MG63 (cell line): ENCODE measurements at places on chromosomes 11 and 22.

GRCh38 chr11:96141626-96142025 lies 201.4 kb downstream of the MAML2 start:
- no peak for DNase-seq

DNA sequence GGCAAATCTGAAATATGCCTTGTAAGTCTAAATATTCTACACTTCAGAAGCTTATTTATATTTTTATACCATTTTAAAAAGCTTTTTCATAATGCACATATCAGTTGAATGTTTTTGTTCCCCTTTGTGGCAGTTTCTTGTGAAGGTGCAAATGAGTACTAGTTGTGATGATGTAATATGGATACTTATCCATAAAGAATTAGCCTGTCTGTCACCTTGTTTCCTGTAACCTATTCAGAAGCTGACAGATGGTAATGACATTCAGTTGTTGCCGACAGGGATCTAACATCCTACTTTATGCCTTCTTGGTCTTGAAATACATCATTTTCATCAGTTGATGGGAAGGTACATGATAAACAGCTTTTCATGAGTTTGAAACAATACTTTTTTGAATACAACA lies 2.9 kb downstream of the QSER1 start:
- no peak for DNase-seq

DNA sequence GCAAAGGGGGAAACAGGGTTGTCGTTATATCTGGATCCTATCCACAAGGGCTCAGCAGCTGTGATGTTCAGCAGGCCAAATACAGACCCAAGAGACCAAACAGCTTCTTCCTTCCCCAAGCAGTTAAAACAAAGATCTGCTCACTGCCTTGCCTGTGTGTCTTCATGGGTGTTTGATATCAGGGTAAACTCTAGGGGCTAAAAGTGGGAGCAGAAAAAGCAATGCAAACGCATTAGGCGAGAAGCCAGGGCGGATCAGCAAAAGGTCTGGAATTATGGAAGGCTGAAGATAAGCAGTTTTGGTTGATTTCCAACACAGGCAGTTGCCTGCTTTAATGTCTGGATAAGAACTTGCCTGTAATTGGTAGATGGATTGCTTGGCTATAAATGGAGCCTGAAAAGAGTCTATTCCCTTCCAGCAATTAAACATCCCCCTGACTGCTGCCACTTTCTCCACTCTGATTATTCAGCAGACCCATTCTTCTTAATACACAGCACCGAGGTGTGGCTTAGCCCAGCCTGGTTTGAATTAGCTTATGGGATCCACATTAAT lies 126.3 kb downstream of the COMMD9 start:
- DNase-seq = no peak

GRCh38 chr11:10506008-10506370 lies 35.0 kb downstream of the RNF141 start:
- DNase-seq = no peak

- no peak for DNase-seq
These were observed 873 bp downstream of the OTOG start for GRCh38 chr11:17547932-17548331.

GRCh38 chr11:128462922-128463321 lies 124.4 kb downstream of the ETS1 start:
- DNase-seq = no peak

- peak; percentile 26 for DNase-seq
These were observed at the start of gene C1QTNF6 for GRCh38 chr22:37187891-37188761. Gene C1QTNF6, minus strand, starts transcription at chr22:37188247. Its CDS starts 34 bp downstream, at chr22:37188213.

DNA sequence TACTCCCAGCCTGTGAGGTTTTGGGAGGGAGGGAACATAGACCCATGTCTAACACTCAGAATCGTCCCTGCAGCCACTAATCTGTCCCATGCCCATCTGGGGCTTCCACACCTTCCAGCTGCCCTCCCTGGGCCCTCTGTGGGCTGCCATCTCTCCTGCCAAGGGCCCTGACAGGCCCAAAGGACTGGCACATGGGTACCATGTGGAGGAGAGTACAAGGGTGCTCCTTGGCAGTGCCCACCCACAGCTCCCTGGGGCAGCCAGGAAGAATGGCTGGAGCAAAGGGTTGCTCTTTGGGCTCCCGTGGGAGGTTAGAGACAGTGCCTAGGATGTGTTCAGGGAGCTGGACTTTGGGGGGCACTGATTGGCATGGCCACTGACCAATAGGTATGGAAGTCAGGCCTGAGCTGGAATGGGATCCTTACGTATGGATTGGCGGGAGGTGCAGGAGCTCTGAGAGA lies 56.8 kb downstream of the CD82 start:
- no peak for DNase-seq

- no peak for DNase-seq
These were observed 1.5 kb upstream of the PACSIN3 start for GRCh38 chr11:47187723-47188122.

DNA sequence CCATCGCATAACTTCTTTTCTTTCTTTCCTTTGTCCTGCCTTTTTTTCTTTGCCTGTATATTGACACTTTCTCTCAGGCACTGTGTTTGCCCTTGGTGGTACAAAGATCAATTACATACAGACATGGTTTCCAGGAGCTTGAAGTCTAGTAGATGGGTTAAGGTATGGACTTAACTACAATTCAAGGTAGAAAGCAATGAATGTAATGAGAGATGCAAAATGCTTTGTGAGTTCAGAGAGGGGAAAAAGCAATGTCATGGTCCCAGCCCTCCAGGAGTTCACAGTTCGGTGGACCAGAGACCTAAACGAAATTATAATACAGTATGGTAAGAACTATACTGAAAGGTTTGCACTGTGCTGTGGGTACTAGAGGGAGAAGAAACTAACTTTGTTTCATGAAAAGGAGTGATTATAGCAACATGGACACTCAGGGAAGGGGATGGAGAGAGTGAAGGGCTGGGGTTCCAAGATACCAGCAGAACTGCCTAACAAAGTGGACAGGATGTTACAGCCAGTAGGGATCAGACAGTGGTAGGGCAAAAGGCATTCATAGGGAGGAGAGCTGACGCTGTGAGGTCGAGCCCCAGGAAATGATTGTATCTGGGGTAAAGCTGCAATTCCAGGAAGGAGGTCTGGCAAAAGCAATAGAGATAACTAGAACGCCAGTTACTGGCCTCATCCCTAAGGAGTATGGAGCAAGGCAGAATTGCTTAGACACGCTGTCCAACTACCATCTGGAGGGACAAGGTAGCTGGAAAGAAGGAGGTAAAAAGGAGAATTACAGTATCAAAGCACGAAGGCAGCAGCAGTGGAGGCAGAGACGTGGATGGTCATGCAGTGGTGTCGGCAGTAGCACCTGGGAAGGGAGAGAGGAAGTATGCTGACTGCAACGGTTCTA lies 158.3 kb upstream of the MTMR2 start:
- DNase-seq = no peak

DNA sequence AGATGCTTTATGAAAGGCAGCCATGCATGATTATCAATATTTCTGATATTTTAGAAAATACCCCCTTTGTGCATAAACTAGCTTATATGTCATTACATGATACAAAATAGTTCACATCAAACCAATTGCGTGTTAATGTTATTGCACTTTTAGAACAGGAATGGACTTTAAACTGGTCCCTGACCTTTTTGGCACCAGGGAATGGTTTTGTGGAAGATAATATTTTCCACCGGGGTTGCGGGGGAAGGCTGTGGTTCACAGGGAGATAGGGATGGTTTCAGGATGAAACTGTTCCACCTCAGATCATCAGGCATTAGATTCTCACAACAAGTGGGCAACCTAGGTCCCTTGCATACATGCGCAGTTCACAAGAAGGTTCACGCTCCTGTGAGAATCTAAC lies 16.5 kb upstream of the LGR4 start:
- DNase-seq = no peak

- DNase-seq = no peak
These were observed 3.0 kb downstream of the RDX start for GRCh38 chr11:110293389-110293788.

DNA sequence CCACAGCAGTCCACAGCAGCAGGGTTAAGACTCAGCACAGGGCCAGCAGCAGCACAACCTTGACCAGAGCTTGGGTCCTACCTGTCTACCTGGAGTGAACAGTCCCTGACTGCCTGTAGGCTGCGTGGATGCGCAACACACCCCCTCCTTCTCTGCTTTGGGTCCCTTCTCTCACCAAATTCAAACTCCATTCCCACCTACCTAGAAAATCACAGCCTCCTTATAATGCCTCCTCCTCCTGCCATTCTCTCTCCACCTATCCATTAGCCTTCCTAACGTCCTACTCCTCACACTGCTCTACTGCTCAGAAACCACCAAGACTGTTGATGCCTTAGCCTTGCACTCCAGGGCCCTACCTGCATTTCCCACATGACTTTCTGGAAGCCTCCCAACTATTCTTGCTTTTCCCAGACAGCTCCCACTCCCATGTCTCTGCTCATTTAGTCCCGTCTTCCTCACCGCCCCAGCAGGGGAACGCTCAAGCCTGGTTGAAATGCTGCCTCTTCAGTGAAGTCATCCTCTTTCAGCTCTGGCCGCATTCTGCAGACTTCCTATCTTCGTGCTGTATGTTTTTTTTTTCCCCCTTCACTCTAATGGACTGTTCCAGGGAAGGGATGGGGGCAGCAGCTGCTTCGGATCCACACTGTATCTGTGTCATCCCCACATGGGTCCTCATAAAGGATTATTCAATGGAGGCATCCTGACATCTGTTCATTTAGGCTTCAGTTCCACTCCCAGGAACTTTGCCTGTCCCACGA lies 3.3 kb downstream of the IL18BP start:
- no peak for DNase-seq

DNA sequence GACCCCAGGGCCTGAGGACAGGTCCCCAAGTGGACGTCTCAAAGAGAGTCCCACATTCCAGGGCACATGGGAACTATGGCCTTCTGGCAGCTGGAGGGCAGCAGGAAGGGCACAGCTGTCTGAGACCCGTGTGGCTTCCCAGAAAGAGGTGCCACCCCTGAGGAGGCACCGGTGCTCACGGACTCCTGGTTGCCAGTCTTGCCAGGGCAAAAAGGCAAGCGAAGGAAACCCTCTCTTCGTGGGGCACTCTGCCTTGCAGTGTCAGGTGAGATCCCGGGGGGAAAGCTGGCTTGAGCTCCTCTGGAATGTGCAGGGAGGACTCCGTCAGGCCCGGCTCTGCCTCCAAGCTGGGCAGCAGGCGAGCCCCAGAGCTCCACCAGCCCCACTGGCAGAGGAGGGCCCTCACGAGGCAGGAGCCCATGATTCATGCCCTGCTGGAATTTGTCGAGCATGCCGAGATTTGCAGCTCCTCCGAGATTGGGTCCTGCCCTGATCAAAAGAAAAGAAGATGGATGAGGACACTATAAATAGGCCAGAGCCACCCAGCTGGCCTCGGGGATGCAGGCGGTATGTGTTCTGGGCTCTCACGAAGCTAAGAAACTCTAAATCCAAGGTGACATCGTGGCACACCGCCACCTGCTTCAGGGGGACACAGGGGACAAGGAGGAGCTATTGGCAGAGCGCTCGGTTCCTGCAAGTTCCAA lies 9.9 kb upstream of the CELSR1 start:
- DNase-seq = peak; percentile 81

DNA sequence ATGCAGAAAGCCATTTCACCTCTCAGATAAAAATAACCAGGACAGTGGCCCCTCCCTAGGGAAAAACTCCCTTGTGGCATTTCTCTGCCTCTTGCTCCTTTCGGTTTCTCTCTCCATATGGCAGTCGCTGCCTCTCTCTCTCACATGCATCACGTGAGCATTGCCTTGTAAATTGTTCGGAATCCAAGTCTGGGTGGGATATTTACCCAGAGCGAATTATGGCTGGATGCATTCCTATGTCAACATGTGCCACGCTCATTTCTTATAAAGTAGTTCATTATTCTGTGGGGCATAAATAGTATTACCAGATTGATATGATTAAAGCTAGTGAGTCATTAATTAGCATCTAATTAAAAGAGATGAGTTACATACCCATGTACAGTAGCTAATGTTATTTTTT lies 392.9 kb downstream of the INSC start:
- peak; percentile 2 for DNase-seq

DNA sequence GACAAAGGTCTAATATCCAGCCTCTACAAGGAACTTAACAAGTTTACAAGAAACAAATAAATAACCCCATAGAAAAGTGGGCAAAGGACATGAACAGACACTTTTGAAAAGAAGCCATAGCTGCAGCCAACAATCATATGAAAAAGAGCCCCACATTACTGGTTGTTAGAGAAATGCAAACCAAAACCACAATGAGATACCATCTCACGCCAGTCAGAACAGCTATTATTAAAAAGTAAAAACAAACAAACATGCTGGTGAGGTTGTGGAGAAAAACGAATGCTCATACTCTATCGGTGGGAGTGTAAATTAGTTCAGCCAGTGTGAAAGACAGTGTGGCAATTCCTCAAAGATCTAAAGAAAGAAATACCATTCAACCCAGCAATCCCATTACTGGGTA lies 5.6 kb upstream of the SLC22A25 start:
- DNase-seq = no peak

- DNase-seq = no peak
These were observed 24.6 kb downstream of the TMEM45B start for GRCh38 chr11:129840236-129840635.

- no peak for DNase-seq
These were observed 66.6 kb downstream of the CACNG2 start for GRCh38 chr22:36636916-36637315.

- DNase-seq = no peak
These were observed 865.1 kb upstream of the CNTN5 start for GRCh38 chr11:98155696-98156095.

- no peak for DNase-seq
These were observed 20.1 kb upstream of the EIF3D start for GRCh38 chr22:36549033-36549432.

GRCh38 chr11:68446046-68446725 lies 14.4 kb upstream of the PPP6R3 start:
- DNase-seq = no peak

DNA sequence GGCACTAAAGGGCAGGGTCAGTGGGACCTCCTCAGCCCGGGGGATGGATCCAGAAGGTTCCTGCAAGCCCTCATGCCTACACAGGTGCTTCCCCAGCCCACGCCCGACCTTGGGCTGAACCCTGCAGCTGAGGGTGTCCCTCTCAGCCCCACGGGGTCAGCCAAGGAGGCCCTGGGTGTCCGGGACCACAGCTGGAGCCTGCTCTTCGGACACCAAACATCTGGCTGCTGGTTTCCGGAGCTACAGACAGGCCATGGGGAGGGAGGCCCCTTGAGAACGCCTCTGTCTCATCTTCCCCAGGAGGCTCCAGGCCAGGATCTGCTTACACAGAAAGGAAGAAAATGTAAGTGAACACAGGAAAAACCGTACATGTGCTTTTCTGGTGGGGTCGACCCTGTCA lies 355.7 kb downstream of the MN1 start:
- DNase-seq = no peak

GRCh38 chr11:95802806-95803205 lies 12.5 kb downstream of the CEP57 start:
- DNase-seq = no peak

DNA sequence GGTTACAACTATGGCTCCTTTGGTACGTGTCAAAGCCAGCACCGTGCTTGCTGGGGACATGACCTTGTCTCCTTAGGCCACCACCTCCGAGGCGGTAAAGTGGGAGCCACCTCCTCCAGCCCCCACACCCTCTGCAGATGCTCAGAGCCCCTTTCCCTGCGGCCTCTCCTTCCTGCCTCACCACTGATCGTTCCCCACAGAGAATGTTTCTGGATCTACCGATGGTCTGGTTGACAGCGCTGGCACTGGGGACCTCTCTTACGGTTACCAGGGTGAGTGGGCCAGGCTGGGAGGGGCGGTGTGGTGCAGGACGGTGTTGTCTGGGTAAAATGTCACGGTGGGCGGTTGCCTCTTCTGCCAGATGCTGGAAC lies 8.9 kb downstream of the SIDT2 start:
- no peak for DNase-seq

GRCh38 chr11:68936358-68936636 lies 32.6 kb downstream of the IGHMBP2 start:
- no peak for DNase-seq

GRCh38 chr11:78423241-78423640 lies 5.6 kb upstream of the GAB2 start:
- no peak for DNase-seq

GRCh38 chr11:118979434-118979833 lies 7.9 kb downstream of the FOXR1 start:
- no peak for DNase-seq
